ENCODE measurements at places on chromosomes 6 and 20.

DNA sequence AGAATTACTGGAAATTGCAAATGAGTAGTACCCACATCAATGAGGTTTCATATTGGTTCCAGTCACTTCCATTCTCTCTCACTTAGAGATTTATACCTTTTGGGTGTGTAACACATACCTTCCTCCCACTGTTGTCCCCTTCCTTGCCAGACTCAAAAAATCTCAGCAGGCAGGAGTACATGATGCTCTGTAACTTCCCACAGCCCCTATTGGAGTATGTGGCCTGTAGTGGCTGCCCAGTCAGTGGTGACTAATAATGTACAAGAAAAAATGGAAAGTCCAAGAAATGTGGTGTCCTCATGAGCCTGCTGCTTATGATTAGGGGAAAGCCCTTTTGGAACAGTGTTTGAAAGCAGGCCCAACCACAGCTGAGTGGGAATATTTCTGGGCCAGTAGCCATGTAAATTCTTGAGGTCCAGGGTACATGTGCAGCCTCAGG, 312.0 kb downstream of the ZFAND3 start:
- DNase-seq, result no peak

- no peak for DNase-seq
These were observed 18.5 kb downstream of the GSTA4 start for GRCh38 chr6:52976591-52977035.

GRCh38 chr6:2037237-2037926, 208.0 kb downstream of the GMDS start:
- DNase-seq, result peak; percentile 60

DNA sequence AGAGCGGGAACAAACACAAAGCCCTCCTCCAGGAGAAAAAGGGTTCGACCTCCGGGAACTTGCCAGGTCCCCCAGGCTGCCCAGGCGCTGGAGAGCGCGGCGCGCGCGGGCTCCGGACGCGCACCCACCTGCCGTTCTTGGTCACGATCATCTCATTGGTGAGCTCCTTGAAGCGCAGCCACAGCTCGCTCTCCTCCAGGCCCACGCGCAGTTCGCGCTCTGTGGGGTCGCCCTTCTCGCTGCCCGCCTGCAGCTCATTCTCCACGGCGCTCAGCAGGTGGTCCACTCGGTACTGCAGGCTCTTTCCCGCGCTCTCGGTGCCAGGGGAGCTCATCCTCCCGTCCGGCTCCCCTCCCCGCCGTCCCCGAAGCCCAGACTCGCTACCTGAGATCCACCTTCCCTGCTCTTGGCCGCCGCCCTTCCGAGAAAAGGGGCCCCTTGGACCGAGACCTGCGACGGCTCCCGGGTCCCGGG, 356 bp downstream of the TBXT start:
- DNase-seq, result peak; percentile 83

Measured in endodermal cell (in vitro differentiated cells).